ENCODE measurements at places on chromosomes 5 and 9.
A peak's percentile ranks its signal among the peaks of the same experiment; 100 is the strongest.

GRCh38 chr9:110351009-110351467 lies 13.4 kb upstream of the TXNDC8 start:
- DNase-seq = peak; percentile 80

GRCh38 chr5:7869474-7870136 lies 657 bp downstream of the MTRR start:
- DNase-seq = no peak

DNA sequence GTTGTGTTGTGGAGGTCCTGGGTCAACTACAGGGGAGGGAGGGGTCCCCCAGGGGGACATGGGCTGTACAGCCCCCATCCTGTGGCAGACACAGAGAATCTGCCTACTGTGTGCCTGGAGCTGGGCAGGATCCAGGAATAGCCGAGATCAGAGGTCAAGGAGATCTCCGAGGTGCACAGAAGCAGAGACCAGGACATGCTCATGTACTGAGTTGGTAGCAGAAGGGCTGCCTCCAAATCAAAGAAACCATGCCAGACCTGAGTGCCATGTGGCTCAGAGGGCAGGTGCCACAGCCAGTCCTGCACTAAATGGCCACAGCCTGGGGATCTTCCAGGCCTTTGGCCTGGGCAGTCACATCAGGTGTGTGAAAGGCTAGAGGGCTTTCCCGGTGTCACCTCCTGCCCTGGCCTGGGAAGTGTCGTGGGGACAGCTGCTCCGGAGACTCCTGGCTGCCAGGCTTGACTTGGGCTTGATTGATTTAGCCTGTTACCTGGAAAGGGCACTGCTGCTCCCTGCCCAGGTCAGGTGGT lies 27.8 kb downstream of the GSN start:
- DNase-seq = no peak

GRCh38 chr9:92668746-92669526 lies 995 bp downstream of the IPPK start:
- peak; percentile 22 for DNase-seq

- no peak for DNase-seq
Observed at GRCh38 chr5:2262620-2263019, 379.9 kb upstream of the IRX4 start.

Measured in LoVo (cell line).